ENCODE measurements at places on chromosomes 4 and X.

DNA sequence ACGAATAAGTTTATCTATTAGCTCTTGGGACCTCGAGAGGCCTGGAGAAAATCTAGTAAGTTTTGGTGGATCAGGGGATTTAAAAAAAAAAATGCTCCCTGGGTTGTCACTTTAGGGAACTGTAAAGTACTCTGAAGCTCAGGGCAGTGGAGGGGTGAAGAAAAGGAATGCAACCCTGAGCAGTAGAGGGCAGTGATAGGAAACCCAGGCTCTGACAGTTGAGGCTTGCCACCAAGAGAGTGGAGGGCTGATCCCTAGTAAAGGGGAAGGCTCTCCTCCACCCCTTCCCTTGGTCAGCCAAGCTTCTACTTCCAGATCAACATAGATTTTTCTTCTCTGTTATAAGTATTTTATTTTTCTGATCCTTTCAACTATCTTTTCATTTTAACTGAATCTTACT, 73.1 kb downstream of the FBXO8 start:
- peaks cover 24% of the 10 kb centered on the region for H3K4me1 ChIP-seq
- no peaks in the 10 kb centered on the region for H3K36me3 ChIP-seq
- peaks cover 83% of the 10 kb centered on the region for H3K27me3 ChIP-seq
- no peak for DNase-seq

- no peaks in the 10 kb centered on the region for H3K36me3 ChIP-seq
- H3K27ac ChIP-seq, result no peak overlapping the region
- no peaks in the 10 kb centered on the region for H3K4me1 ChIP-seq
- H3K4me3 ChIP-seq, result no peak overlapping the region
- H3K27me3 ChIP-seq, result no peaks in the 10 kb centered on the region
Observed at GRCh38 chrX:20522420-20522819, 255.7 kb upstream of the RPS6KA3 start.

DNA sequence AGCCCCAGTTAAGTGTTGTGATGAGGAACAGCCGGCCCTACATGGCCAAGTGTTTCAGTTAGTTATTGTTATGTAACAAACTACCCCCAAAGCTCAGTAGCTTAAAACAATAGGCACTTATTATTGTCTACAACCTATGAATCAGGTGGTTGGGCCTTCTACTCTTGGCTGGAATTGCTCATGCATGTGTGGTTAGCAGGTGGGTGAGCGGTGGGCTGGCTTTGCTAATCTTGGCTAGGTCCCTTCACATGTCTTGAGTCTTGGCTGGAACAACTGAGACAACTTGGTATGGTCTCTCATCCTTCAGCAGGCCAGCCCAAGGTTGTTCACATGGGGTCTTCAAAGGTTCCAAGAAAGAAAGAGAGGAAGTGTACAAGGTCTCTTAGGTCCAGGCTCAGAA, 54.5 kb upstream of the CHRNA9 start:
- H3K27ac ChIP-seq, result no peak overlapping the region
- H3K4me1 ChIP-seq, result no peaks in the 10 kb centered on the region
- H3K36me3 ChIP-seq, result no peaks in the 10 kb centered on the region
- no peaks in the 10 kb centered on the region for H3K27me3 ChIP-seq
- no peak overlapping the region for H3K4me3 ChIP-seq

GRCh38 chr4:152992027-152992426, 55.9 kb downstream of the FHDC1 start:
- DNase-seq, result no peak
- peaks cover 21% of the 10 kb centered on the region for H3K4me1 ChIP-seq
- H3K36me3 ChIP-seq, result no peaks in the 10 kb centered on the region
- H3K27me3 ChIP-seq, result no peaks in the 10 kb centered on the region

- H3K4me1 ChIP-seq, result no peaks in the 10 kb centered on the region
- no peak for DNase-seq
- H3K4me3 ChIP-seq, result no peak overlapping the region
- no peak overlapping the region for H3K27ac ChIP-seq
- H3K27me3 ChIP-seq, result no peaks in the 10 kb centered on the region
Observed at GRCh38 chr4:73698217-73698616, 42.2 kb upstream of the CXCL8 start.

DNA sequence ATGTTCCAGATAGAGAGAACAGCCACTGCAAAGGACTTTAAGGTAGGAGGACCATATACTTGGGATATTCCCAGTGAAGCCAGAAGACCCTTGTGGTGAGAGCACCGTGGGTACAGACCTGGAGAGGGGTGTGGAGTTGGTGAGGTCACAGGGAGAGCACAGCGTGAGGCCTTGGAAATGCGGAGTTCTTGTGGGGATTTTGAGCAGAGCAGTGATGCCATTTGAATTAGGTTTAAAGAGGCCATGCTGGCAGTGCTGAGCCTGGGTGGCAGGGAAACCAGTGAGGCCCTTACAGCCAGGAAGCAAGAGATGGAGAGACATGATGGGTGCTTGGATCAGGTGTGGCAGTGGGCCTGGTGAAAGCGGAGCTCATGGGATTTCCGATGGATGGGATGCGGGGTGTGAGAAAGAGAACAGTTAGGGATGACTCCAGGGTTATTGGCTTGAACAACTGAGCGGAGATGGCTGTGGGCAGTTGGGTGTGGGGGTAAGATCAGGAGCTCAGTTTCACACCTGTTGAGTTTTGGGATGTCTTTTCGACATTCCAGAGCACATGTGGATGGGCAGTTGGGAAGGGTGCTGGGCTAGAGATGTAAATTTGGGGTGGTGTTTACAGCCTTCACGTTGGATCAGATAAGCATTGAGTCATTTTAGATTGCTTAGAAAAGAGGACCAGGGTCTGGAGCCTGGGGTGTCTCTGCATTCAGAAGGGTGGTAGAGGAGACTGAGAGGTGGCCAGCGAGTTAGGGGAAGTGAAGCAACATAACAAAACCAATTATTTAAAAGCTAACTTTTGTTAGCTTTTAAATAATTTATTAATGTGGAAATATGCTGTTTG, 68.9 kb downstream of the TMEM131L start:
- no peak overlapping the region for H3K4me3 ChIP-seq
- H3K36me3 ChIP-seq, result no peaks in the 10 kb centered on the region
- DNase-seq, result no peak
- H3K27me3 ChIP-seq, result no peaks in the 10 kb centered on the region
- no peak overlapping the region for H3K27ac ChIP-seq
- peaks cover 31% of the 10 kb centered on the region for H3K4me1 ChIP-seq

DNA sequence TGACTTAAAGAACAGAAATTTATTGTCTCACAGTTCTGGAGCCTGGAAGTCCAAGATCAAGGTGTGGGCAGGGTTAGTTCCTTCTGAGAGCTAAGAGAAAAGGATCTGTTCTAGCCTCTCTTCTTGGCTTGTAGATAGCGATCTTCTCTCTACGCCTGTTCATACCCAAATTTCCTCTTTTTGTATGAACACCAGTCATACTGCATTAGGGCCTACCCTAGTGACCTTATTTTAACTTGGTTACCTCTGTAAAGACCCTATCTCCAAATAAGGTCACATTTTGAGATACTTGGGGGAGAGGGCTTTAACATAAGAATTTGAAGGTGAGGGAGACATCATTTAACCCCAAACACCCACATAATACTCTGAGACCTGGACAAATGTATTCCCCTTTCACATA, 55.6 kb upstream of the SPP1 start:
- no peaks in the 10 kb centered on the region for H3K4me1 ChIP-seq
- no peak for DNase-seq

DNA sequence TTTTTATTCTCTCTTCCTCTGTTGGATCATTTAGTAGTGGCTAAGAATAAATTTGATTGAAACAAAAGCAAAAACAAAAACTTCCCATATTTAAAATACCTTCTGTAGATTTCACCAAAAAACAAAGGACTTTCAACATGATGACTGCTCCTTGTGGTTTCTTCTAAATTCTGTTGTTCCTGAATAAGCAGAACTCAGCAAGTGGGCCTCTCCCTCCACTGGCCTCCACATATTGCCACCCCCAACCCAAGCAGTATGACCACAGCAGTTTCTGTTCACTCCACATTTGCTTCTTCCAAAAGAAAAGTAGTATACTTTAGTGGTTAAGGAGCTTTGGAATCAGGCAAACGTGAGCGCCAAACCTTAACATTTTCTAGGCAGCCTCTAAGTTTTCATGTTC, 114.7 kb downstream of the COX18 start:
- no peak overlapping the region for H3K4me3 ChIP-seq
- H3K27ac ChIP-seq, result no peak overlapping the region
- H3K36me3 ChIP-seq, result no peaks in the 10 kb centered on the region
- no peaks in the 10 kb centered on the region for H3K27me3 ChIP-seq
- DNase-seq, result no peak

GRCh38 chr4:151434183-151434860, 25.3 kb downstream of the FHIP1A start:
- H3K27ac ChIP-seq, result no peak overlapping the region
- H3K4me3 ChIP-seq, result no peak overlapping the region
- H3K27me3 ChIP-seq, result no peaks in the 10 kb centered on the region
- H3K4me1 ChIP-seq, result peaks cover 3% of the 10 kb centered on the region

DNA sequence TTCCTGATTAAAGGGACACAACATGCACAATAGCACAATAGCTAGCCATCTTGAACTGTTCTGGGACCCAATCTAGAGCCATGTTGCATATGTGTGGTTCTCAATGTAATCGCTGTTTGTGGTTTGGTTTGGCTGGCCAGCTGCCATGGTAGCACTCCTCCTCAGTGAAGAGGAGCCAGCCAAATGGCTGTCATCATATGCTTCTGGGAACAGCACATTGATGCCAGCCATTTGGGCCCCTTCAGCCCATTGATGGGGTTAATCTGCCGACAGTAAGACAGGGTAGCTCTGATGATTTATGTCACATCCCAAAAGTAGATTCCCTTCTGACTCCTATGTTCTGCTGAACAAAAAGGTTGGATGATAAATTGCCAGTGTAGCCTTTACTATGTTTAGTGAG, 48.5 kb downstream of the AWAT2 start:
- no peak overlapping the region for H3K27ac ChIP-seq
- H3K27me3 ChIP-seq, result no peaks in the 10 kb centered on the region
- H3K36me3 ChIP-seq, result no peaks in the 10 kb centered on the region
- H3K4me1 ChIP-seq, result no peaks in the 10 kb centered on the region
- H3K4me3 ChIP-seq, result no peak overlapping the region
- no peak for DNase-seq

- H3K27me3 ChIP-seq, result no peaks in the 10 kb centered on the region
- no peak overlapping the region for H3K27ac ChIP-seq
- no peak overlapping the region for H3K4me3 ChIP-seq
Observed at GRCh38 chr4:23477905-23478304, 411.9 kb downstream of the PPARGC1A start.

- H3K4me3 ChIP-seq, result no peak overlapping the region
- no peaks in the 10 kb centered on the region for H3K36me3 ChIP-seq
- H3K27ac ChIP-seq, result no peak overlapping the region
- no peak for DNase-seq
Observed at GRCh38 chr4:6361076-6361784, 91.6 kb downstream of the WFS1 start.

- H3K36me3 ChIP-seq, result peaks cover 21% of the 10 kb centered on the region
- no peak overlapping the region for H3K27ac ChIP-seq
- H3K4me3 ChIP-seq, result no peak overlapping the region
- DNase-seq, result no peak
- H3K27me3 ChIP-seq, result no peaks in the 10 kb centered on the region
- peaks cover 21% of the 10 kb centered on the region for H3K4me1 ChIP-seq
Observed at GRCh38 chr4:3320361-3321023, 27.7 kb downstream of the RGS12 start.

DNA sequence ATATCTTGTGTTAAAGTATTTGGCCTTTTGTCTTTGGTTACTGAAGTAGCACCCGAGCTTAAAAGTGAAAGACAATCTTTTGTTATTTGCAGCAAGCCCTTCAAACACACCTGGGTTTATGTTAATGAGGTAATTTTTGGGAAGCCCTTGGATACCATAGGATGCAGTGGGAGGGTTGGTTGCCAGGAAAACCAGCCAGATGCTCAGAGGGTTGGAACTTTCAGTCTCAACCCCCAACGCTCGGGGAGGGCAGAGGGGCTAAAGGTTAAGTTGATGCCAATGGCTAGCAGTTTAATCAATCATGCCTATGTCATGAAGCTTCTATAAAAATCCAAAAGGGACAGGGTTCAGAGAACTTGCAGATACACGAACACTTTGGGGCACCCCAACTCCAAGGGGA, 17.2 kb upstream of the GPR173 start:
- H3K36me3 ChIP-seq, result no peaks in the 10 kb centered on the region
- H3K4me1 ChIP-seq, result no peaks in the 10 kb centered on the region
- H3K27ac ChIP-seq, result no peak overlapping the region
- no peak overlapping the region for H3K4me3 ChIP-seq
- H3K27me3 ChIP-seq, result no peaks in the 10 kb centered on the region

DNA sequence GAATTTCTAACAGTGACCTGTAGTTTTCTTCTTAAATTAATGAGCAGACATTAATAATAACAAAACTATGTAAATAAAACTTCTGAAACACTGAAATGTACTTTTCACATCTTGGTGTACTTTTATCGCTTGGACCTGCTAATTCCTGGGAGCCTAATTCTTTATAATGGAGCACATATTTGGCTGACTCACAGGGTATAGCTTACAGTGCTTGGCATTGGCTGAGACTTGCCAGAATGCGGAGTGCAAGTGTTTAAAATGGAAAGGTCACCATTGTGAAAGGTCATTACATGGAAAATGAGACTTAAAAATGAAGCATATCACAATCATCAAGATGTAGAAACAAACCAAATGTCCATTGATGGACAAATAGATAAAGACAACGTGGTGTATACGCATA, 137.3 kb upstream of the PDLIM3 start:
- no peaks in the 10 kb centered on the region for H3K27me3 ChIP-seq
- no peak for DNase-seq
- H3K4me1 ChIP-seq, result no peaks in the 10 kb centered on the region

DNA sequence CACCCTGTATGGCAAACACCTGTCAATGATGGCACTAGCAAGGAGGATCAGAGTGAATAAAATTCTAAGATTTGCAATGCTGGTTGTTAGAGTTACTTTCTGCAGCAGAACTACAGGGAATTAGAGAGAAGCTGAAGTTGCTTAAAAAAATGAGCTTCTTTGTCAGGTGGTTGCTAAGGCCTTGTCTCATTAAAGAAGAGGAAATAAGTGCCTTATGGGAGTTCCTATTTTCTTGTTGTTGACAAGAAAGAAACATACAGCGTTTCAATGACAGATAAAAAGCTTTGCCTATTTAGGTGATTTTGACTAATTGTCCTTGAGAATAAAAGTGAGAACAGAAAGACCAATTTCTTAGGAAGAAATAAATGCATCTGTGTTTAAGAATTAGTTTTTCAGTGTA, 106.0 kb upstream of the ARHGAP24 start:
- no peak overlapping the region for H3K4me3 ChIP-seq
- no peaks in the 10 kb centered on the region for H3K27me3 ChIP-seq
- no peak overlapping the region for H3K27ac ChIP-seq
- no peaks in the 10 kb centered on the region for H3K36me3 ChIP-seq

DNA sequence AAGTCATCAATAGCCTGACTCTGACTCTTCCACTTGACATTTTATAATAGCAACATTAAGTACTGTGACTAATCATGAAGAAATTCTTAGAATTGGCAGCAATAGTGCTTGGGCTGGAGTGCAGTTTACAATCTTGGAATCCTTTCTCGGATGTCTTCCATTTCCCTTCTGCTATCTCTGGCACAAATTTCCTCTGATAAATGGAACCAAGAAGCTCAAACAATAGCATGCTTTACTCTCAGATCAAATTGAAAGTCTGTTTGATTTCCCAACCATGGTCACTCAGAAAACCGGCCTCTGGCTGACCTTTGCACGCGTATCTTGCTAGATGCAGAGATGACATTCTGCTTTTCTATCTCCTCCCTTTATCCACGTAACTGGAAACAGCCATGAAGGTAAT, 99.0 kb upstream of the SPANXC start:
- H3K27me3 ChIP-seq, result no peaks in the 10 kb centered on the region
- no peaks in the 10 kb centered on the region for H3K4me1 ChIP-seq
- no peak for DNase-seq
- no peaks in the 10 kb centered on the region for H3K36me3 ChIP-seq
- no peak overlapping the region for H3K27ac ChIP-seq
- no peak overlapping the region for H3K4me3 ChIP-seq

Measured in suprapubic skin (tissue), 4 donors.